ENCODE measurements at places on chromosomes 13 and 19.
A peak's percentile ranks its signal among the peaks of the same experiment; 100 is the strongest.

GRCh38 chr13:100269837-100270236, 180.9 kb downstream of the PCCA start:
- peak; percentile 73 for ATAC-seq

DNA sequence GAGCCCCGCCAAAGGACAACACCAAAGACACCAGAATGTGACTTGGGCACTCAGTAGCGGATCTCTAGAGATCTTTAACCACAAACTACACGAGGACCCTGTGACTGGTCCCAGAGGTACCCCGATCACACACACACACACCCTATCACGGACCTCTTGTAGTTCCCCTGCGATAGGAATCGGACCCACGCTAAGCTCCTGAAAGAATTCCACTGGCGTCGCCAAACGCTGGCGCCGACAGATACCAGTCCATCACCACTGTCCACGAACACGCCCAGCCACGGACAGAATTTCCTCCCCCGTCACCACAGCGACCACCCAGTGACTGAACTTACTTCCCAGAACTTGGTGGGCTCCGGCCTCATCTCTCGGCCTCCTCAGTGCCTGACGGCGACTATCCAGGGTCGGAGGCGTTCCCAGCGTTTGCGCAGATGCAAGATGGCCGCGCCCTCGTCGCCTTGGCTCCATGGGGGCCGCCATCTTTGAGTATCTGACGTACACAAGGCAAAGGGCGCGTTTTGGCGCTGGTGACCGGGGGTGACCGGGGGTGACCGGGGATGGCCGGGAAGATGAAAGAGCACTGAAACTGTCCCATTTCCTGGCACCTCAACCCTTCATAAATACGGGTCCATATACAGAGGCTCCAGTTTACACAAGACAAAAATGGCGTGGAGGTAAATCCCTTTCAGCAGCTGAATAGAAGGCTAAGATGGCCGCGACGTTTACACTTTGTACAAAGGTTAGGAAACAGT, at the start of gene ZNF615:
Gene ZNF615, minus strand, starts transcription at position 406 of the 752 bp plus-strand sequence. CDS start 4,500 bp downstream, outside the sequence.
- peak; percentile 99 for ATAC-seq

DNA sequence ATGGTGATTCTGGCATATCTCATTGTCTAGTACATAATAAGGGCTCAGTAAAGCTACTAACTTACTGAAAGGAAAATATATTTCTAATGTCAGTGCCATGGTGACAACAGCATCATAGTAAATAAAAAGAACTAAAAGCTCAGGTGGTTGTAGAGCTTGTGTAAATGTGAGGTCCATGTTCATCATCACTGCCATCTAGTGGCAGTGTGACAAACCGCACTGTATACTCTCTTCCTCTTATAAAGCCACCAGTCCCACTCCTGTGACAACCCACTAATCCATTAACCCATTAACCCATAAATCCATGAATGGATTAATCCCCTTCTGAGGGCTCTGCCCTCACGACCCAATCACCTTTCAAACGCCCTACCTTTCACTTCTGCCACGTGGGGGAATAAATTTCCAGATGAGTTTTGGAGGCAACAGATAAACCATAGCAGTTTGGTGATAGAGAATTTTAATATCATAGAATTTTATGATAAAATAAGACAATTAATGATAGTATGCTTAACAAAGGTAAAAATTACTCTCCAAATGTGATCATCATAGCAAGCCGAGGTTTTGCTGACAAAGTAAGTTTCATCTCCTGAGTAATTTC, 160.4 kb upstream of the SGCG start:
- ATAC-seq: peak; percentile 96

DNA sequence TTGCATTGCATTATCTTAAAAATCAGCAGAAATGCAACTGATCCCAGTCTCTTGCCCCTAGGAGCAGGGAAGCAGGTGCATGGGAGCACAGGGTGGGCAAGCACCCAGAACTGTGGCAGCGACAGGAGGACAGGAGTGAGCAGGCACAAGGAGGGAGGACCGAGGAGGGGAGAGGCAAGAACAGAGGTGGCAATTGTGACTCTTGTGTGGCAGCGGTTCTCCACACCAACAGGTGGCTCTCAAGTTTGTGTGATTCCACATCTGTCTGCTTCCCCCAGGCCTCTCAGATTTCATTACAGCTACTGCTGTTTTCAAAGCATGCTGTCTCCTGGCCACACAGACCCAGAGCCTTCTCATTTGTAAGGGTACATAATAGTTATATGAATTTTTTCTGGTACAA, 108.5 kb downstream of the STK24 start:
- no peak for ATAC-seq

DNA sequence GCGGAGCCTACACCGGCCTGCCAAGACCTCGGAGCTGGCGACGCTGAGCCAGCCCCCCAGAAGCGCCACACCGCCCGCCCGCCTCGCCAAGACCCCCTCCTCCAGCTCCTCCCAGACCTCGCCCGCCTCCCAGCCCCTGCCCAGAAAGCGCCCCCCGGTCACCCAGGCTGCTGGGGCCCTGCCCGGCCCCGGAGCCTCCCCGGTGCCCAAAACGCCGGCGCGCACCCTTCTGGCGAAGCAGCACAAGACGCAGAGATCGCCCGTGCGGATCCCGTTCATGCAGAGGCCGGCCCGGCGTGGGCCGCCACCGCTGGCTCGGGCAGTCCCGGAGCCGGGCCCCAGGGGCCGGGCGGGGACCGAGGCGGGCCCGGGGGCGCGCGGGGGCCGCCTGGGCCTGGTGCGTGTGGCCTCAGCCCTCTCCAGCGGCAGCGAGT, 10.2 kb downstream of the C19orf25 start:
- ATAC-seq: no peak

DNA sequence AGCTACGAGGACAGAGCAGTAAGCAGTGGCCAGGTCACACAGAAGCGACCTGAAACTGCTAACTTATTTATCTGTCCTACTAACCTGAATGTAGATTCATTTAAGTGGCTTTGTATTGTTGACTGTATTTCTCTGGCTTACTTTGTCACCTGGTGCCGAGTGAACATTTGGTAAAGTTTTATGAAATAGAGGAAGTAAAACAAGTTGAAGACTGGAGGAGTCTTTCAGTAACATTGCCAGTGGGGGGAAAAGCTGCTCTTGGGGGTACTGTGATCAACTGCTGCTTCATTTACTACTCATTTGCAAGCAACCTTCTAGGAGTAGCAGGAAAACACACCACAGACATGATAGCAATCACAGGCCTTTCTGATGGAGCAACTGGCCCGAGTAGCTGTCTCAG, 615.0 kb downstream of the FGF9 start:
- no peak for ATAC-seq

GRCh38 chr13:65964672-65965071, 1265.5 kb downstream of the PCDH9 start:
- ATAC-seq: no peak

GRCh38 chr19:1070931-1071791, 4.2 kb downstream of the ARHGAP45 start:
- no peak for ATAC-seq

DNA sequence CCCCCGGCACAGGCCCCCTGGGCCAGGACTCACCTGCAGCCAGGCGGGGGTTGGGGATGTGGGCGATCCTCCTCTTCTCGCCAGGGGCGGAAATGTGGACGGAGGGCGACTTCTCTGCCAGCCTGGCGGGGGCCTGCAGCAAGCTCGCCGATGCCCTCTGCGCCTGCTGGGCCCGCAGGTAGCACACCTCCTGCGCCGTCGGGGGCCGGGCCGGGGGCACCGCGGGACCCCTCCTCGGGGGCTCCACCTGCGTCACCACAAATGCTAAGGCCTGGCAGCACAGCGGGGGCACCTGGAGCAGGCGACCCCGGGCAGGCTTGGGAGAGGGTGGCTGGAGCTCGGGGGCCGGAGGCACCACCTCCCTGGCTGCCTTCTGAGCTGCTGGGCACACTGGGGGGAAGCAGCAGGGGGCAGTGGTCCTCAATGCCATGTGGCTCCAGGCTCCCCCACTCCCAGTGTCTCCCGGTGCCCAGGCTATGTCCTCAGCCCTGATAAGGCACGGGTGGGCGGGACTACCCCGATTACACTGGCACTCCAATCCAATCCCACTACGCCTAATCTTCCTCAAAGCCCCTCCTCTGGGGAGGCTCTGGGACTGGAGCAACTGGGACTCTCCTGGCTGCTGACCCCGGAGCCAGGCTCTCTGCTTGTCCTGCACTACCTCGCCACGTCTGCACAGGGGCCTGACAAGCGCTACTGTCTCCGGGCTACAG, 11.6 kb upstream of the ATP8B3 start:
- no peak for ATAC-seq

GRCh38 chr13:23701636-23702035, 131.4 kb downstream of the TNFRSF19 start:
- ATAC-seq: no peak

GRCh38 chr19:57978586-57979289, 4.4 kb upstream of the C19orf18 start:
- no peak for ATAC-seq

DNA sequence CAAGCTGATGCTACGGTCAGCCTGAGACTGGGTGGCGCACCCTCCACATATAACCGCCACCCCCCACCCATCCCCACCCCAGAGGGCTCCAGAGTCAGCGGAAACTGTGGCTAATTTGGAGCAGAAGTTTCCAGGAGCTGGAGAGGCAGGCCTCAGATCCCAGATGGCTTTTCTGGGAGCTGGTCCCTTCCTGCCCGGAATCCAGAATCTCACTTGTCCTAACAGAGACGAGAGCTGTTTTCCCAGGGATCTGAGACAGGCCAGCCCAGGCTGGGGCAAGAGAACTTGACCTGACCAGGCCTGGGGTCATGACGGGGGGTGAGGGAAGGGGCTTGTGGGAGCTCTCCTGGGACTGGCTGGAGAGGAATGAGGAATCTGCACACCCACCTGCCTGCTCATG, 6.5 kb downstream of the EPHX3 start:
- no peak for ATAC-seq

- no peak for ATAC-seq
Observed at GRCh38 chr13:44903574-44903985, 85.7 kb downstream of the NUFIP1 start.

- ATAC-seq: no peak
Observed at GRCh38 chr19:2353887-2354592, 6.0 kb upstream of the TMPRSS9 start.

DNA sequence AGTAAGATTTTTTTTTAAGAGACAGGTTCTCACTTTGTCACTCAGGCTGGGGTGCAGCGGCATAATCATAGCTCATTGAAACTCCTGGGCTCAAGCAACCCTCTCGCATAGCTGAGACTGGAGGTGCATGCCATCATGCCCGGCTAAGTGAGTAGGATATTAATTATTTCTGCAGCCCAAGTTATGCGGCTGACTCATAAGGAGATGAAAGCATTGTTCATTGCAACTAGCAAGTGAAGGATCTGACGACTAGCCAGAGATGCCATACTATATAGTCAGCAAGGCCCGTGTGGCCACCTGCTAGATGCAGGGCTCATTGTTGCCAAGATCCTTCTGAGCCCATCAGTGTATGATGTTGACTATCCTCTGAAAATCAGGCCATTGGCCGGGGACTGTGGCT, 45.2 kb downstream of the ABCC4 start:
- peak; percentile 98 for ATAC-seq

DNA sequence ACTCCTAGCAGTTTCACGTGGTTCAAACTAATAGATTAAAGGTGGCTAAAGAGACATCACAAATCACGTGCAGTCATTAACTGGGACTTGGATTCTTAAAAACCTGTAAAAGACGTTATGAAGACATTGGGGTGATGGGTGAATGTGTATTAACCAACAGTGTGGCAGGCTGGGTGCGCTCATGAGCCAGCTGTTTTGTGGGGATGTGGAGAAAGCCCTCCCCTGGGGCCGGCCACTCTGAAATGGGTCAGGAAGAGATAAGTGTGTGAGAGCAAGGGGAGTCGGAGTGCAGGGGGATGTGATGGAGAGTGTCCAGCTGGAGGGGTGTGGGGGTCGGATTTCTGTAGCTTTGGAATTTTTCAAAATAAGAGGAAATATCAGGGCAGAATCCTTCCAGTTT, 10.4 kb downstream of the UPF1 start:
- ATAC-seq: no peak

All from SK-N-SH treated with all-trans-retinoic acid at 6 μM for 48 hours (cell line).